ENCODE measurements at places on chromosomes 3 and 15. TPM values are rescaled to one million over a fixed set of nuclear protein-coding genes. Genes with fewer than 3 reads are reported as not detected.

The PROS1 gene
- total RNA-seq: 11.2 TPM

- H3K27ac ChIP-seq: no peak overlapping the region
- H3K27me3 ChIP-seq: no peaks in the 10 kb centered on the region
These were observed 53.4 kb downstream of the SACM1L start for GRCh38 chr3:45742461-45743089.

- DNase-seq: no peak
- H3K36me3 ChIP-seq: no peaks in the 10 kb centered on the region
- no peak overlapping the region for H3K4me3 ChIP-seq
- H3K27me3 ChIP-seq: no peaks in the 10 kb centered on the region
- no peak overlapping the region for H3K27ac ChIP-seq
These were observed 134.4 kb downstream of the FBLN2 start for GRCh38 chr3:13683288-13683687.

GRCh38 chr3:79140708-79141107, 627.1 kb downstream of the ROBO1 start:
- no peak overlapping the region for H3K4me3 ChIP-seq
- H3K4me1 ChIP-seq: no peaks in the 10 kb centered on the region
- no peaks in the 10 kb centered on the region for H3K27me3 ChIP-seq
- H3K27ac ChIP-seq: no peak overlapping the region
- no peaks in the 10 kb centered on the region for H3K36me3 ChIP-seq
- no peak for DNase-seq

The TNFAIP8L3 gene
- 5.3 TPM for total RNA-seq

GRCh38 chr3:11410564-11410963, 138.4 kb downstream of the ATG7 start:
- no peaks in the 10 kb centered on the region for H3K4me1 ChIP-seq
- DNase-seq: no peak
- no peaks in the 10 kb centered on the region for H3K27me3 ChIP-seq
- H3K36me3 ChIP-seq: no peaks in the 10 kb centered on the region
- H3K4me3 ChIP-seq: no peak overlapping the region
- no peak overlapping the region for H3K27ac ChIP-seq

GRCh38 chr3:46349484-46350261, 4.2 kb upstream of the CCR2 start:
- no peak overlapping the region for H3K4me3 ChIP-seq
- H3K36me3 ChIP-seq: no peaks in the 10 kb centered on the region
- no peak for DNase-seq
- H3K27me3 ChIP-seq: no peaks in the 10 kb centered on the region
- H3K27ac ChIP-seq: no peak overlapping the region

- DNase-seq: no peak
- no peaks in the 10 kb centered on the region for H3K27me3 ChIP-seq
- H3K36me3 ChIP-seq: no peaks in the 10 kb centered on the region
- H3K4me1 ChIP-seq: no peaks in the 10 kb centered on the region
- H3K27ac ChIP-seq: no peak overlapping the region
These were observed 38.1 kb downstream of the PLSCR2 start for GRCh38 chr3:146431240-146431639.

The TMEM158 gene
- total RNA-seq: 2.3 TPM

- H3K27ac ChIP-seq: no peak overlapping the region
- no peak overlapping the region for H3K4me3 ChIP-seq
- H3K4me1 ChIP-seq: no peaks in the 10 kb centered on the region
- H3K36me3 ChIP-seq: no peaks in the 10 kb centered on the region
- no peak for DNase-seq
These were observed 443.5 kb downstream of the OTOL1 start for GRCh38 chr3:161939918-161940620.

The ARGFX gene
- total RNA-seq: not detected

DNA sequence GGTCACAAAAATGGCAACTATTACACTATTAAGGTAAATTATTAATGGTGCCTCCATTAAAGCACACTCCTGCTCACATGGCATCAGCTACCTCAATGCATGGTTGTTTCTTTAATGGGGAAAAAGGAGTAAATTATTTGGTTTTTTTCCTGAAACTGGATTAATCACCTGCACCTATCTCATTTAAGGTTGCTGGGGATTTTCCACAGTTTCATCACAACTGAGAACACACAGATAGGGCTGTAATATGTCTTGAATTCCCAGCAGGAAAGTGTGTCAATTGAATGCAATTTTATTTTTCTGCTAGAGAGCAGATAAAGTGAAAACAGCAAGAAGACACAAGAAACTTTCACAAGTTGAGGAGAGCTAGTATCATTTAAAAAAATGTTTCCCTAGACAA, 36.4 kb downstream of the RFTN1 start:
- no peaks in the 10 kb centered on the region for H3K27me3 ChIP-seq
- H3K27ac ChIP-seq: no peak overlapping the region
- no peaks in the 10 kb centered on the region for H3K36me3 ChIP-seq
- H3K4me3 ChIP-seq: no peak overlapping the region
- no peak for DNase-seq
- H3K4me1 ChIP-seq: no peaks in the 10 kb centered on the region

The MUSTN1 gene
- 1.5 TPM for total RNA-seq

DNA sequence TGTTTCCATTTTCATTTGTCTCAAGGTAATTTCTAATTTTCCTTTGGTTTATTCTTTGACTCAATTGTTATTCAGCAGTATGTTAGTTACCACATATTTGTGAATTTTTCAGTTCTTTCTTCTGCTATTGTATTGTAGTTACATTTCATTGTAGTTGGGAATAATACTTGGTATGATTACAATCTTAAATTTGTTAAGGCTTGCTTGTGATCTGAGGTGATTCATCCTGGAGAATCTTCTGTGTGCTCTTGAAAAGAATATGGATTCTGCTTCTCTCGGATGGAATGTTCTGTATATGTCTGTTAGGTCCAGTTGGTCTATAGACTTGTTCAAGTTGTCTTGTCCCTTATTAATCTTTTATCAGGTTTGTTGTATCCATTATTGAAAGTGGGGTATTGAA, 63.4 kb upstream of the VEPH1 start:
- no peak overlapping the region for H3K4me3 ChIP-seq
- H3K36me3 ChIP-seq: no peaks in the 10 kb centered on the region
- no peak overlapping the region for H3K27ac ChIP-seq
- H3K4me1 ChIP-seq: no peaks in the 10 kb centered on the region
- H3K27me3 ChIP-seq: no peaks in the 10 kb centered on the region

- peaks cover 17% of the 10 kb centered on the region for H3K4me1 ChIP-seq
- no peak overlapping the region for H3K27ac ChIP-seq
These were observed 14.3 kb downstream of the KAT2B start for GRCh38 chr3:20054549-20054987.

- no peak for DNase-seq
- H3K4me3 ChIP-seq: no peak overlapping the region
- H3K36me3 ChIP-seq: no peaks in the 10 kb centered on the region
- H3K27ac ChIP-seq: no peak overlapping the region
- H3K4me1 ChIP-seq: no peaks in the 10 kb centered on the region
These were observed 20.4 kb downstream of the CD200 start for GRCh38 chr3:112353365-112353764.

- peaks cover 5% of the 10 kb centered on the region for H3K4me1 ChIP-seq
- no peak for DNase-seq
- peak overlapping the region; percentile 79 for H3K4me3 ChIP-seq
- peak overlapping the region; percentile 51 for H3K27ac ChIP-seq
These were observed 880 bp downstream of the NISCH start for GRCh38 chr3:52456169-52456799.
